ENCODE measurements at places on chromosomes 5 and 9. TPM values are rescaled to one million over a fixed set of nuclear protein-coding genes. Genes with fewer than 3 reads are reported as not detected.

Gene ERP44
- polyA plus RNA-seq, result 46.6 TPM

Gene CDH9
- not detected for polyA plus RNA-seq

Gene EPB41L4B
- not detected for polyA plus RNA-seq

Gene ZNF300
- polyA plus RNA-seq, result 0.40 TPM

Gene FKTN
- 3.8 TPM for polyA plus RNA-seq

Gene PAEP
- not detected for polyA plus RNA-seq

Gene NOL6
- polyA plus RNA-seq, result 18.8 TPM

DNA sequence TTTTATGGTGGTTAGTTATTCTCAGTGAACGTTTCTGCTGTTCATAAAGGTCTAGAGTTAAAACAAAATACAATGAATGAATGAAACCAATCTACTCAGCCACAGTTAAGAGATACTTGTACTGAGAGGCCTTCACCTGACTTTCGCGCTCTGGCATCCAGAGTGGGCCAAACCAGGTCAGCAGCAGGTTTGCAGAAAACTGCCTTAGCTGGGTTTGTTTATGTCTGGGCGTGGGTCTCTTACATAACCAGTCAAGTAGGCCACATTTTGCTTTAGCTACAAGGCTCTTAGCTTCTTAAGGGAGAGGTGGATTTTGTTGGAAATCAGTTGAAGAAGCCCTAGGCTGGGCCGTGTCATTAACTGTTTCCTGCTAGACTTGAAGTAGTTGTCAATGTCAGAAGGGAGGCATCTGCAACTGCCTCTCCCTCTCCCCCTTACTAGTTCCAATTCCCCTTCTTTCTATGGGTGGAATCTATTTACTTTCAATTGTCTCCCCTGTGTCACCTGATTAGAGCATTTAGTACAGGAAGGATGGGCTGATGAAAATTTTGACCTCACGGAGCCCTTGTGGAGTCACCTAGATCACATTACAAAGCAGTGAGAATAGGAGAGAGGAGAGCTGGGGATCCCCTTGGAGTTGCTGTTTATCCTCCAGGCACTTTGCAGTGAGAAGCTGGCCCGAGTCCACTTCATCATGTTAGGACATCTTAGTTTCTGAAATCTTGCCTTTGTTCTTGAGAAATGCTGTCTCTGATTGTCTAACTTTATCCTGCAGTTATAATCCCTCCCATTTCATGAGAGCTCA is 200.5 kb downstream of the ARHGEF28 start:
- DNase-seq, result no peak
- H3K36me3 ChIP-seq, result no peaks in the 10 kb centered on the region
- peaks cover 1% of the 10 kb centered on the region for H3K27me3 ChIP-seq
- H3K27ac ChIP-seq, result no peak overlapping the region

DNA sequence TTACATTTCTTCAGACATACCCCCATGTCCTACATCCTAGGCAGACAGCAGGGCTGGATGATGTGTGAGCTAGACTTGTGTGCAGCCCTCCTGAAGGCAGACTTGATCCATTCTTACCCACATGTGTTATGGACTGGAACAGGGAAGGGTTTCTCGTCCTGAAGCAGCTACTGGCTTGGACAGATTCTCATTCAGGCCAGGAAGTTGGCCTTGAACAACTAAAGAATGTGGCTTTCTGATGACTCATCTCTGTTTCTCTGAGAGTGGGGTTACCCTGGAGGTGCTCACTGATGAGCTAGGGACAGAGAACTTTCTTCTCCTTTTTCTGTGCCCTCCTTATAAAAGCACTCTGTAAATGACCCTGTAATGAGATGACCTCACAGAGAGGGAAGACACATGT is 246.5 kb downstream of the PCSK5 start:
- no peaks in the 10 kb centered on the region for H3K36me3 ChIP-seq
- no peak overlapping the region for H3K4me3 ChIP-seq
- H3K27me3 ChIP-seq, result peaks cover 5% of the 10 kb centered on the region
- no peak overlapping the region for H3K27ac ChIP-seq

- no peak overlapping the region for H3K27ac ChIP-seq
- peaks cover 9% of the 10 kb centered on the region for H3K4me1 ChIP-seq
- H3K27me3 ChIP-seq, result no peaks in the 10 kb centered on the region
- no peak for DNase-seq
- H3K4me3 ChIP-seq, result no peak overlapping the region
Measured at GRCh38 chr9:84500826-84501225, 160.3 kb upstream of the SLC28A3 start.

GRCh38 chr9:83448626-83449025 is 89.6 kb downstream of the FRMD3 start:
- H3K4me3 ChIP-seq, result no peak overlapping the region
- no peak overlapping the region for H3K27ac ChIP-seq
- peaks cover 1% of the 10 kb centered on the region for H3K27me3 ChIP-seq
- no peaks in the 10 kb centered on the region for H3K4me1 ChIP-seq

DNA sequence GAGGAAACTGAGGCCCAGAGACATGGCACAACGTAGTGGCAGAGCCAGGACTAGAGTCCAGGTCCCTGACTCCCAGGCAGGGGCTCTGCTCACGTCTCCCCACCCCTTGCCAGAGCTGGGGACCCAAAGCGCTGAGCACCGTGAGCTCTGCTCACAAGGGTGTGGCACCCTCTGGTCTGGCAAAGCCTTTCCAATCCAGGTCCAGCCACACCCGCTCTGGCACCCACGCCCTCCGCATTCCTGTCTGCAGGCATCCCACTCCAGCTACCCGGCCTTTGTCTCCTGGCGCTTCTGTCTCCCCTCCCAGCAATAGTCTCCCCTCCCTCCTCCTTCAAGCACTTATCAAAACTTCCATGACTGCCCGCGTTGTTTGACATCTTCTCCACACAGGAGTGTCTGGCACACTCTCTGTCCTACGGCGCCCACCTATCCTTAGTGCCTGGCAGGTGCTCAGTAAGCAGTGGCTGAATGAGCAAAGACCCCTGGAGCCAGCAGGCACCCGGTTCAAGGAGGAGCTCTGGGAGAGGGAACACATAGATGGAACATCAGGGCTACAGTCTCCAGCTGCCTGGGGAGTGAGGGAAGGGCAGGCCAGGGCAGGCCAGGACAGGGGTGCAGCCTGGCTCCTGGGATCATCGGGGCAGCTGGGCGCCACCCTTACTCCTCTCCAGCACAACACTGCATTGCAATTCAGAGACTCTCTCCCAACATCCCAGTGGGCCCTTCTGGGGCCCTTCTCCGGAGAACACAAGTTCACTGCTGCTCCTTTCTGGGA is 12.0 kb downstream of the HIGD2A start:
- peaks cover 4% of the 10 kb centered on the region for H3K4me1 ChIP-seq
- peaks cover 4% of the 10 kb centered on the region for H3K36me3 ChIP-seq
- no peak for DNase-seq

DNA sequence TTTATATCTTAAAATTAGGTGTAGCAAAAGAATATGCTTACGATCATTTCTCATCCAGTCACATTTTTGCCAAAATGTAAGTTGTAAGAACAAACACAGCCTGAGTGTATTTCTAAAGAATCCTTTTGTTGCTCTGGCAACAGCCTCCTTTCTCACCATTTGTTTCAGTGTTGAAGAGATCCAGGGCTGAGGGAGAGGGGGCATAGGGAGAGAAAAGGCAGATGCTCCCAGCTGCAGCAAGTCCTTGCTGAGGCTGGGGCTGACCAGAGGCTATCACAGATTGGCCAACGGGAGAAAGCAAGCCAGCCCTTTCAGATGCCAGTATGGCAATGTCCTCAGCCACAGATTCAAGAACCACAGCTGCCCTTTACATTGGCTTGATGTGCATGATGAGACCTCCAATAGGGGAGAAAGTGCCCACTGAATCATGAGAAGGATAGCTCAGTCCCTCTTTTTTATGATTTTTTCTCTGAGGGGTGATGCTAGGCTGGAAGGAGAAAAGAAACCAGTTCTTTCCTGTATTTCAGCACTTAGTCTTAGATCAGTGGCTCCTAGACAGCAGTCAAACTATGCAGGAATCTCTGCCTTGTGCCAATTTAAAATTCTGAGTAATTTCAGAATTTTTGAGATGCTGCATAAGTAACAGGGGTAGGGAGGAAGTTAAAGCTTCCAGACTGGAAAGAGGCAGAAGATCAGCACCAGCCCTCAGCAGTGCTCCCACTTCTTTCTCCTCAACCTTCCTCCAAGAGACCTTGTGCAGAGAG is 142.1 kb downstream of the LHFPL2 start:
- DNase-seq, result no peak
- peaks cover 19% of the 10 kb centered on the region for H3K4me1 ChIP-seq
- H3K36me3 ChIP-seq, result no peaks in the 10 kb centered on the region
- H3K4me3 ChIP-seq, result no peak overlapping the region
- H3K27ac ChIP-seq, result no peak overlapping the region
- peaks cover 16% of the 10 kb centered on the region for H3K27me3 ChIP-seq

DNA sequence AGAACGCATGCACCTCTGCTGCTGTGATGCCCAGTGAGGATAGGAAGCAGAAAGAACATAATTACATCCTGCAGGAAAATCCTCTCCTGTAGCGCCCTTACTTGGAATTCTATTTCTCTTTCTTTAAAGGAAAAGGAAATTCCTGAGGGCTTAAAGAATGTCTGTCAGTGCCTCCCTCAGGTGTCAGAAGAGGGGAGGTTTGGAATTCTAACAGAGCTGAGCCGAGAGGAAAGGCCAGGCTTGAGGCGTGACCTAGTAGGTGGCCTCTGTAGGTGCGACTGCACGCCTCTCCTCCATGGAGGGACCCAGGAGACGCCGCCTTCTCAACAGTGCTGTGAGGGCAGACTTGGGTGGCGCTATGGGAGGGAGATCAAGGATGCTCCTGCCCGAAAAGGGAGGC is 55.9 kb upstream of the ERCC6L2 start:
- DNase-seq, result no peak
- H3K4me3 ChIP-seq, result no peak overlapping the region
- no peak overlapping the region for H3K27ac ChIP-seq
- peaks cover 4% of the 10 kb centered on the region for H3K27me3 ChIP-seq
- peaks cover 24% of the 10 kb centered on the region for H3K36me3 ChIP-seq

- no peaks in the 10 kb centered on the region for H3K36me3 ChIP-seq
- H3K4me1 ChIP-seq, result no peaks in the 10 kb centered on the region
- H3K4me3 ChIP-seq, result no peak overlapping the region
- peak; percentile 17 for DNase-seq
- H3K27ac ChIP-seq, result no peak overlapping the region
- H3K27me3 ChIP-seq, result peaks cover 6% of the 10 kb centered on the region
Measured at GRCh38 chr9:34546834-34547827, 24.3 kb upstream of the ENHO start.

GRCh38 chr5:80697100-80697499 is 42.3 kb upstream of the DHFR start:
- H3K4me3 ChIP-seq, result no peak overlapping the region
- no peak for DNase-seq
- H3K27me3 ChIP-seq, result no peaks in the 10 kb centered on the region
- peaks cover 9% of the 10 kb centered on the region for H3K4me1 ChIP-seq
